ENCODE measurements at places on chromosomes 1 and 21. TPM values are rescaled to one million over a fixed set of nuclear protein-coding genes. Genes with fewer than 3 reads are reported as not detected.
A peak's percentile ranks its signal among the peaks of the same experiment; 100 is the strongest.

DNA sequence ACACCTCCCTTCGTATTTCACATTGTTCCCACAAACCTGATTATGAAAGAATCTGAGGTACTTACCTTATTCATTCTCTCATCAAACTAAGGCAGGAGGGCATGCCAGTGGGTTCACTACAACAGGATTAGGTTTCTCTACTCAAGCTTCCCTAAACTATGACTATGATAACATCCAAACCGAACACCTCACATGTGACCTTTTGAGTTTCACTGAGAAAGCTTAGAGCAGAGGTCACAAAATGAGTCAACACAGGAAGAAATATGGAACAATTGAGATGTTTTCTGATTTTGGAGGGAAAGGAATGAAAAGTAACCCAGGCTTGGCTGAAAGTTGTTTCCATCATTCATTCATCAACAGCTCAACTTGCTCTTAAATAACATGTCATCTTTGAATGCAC, 24.1 kb downstream of the UBR4 start:
- no peak for DNase-seq

DNA sequence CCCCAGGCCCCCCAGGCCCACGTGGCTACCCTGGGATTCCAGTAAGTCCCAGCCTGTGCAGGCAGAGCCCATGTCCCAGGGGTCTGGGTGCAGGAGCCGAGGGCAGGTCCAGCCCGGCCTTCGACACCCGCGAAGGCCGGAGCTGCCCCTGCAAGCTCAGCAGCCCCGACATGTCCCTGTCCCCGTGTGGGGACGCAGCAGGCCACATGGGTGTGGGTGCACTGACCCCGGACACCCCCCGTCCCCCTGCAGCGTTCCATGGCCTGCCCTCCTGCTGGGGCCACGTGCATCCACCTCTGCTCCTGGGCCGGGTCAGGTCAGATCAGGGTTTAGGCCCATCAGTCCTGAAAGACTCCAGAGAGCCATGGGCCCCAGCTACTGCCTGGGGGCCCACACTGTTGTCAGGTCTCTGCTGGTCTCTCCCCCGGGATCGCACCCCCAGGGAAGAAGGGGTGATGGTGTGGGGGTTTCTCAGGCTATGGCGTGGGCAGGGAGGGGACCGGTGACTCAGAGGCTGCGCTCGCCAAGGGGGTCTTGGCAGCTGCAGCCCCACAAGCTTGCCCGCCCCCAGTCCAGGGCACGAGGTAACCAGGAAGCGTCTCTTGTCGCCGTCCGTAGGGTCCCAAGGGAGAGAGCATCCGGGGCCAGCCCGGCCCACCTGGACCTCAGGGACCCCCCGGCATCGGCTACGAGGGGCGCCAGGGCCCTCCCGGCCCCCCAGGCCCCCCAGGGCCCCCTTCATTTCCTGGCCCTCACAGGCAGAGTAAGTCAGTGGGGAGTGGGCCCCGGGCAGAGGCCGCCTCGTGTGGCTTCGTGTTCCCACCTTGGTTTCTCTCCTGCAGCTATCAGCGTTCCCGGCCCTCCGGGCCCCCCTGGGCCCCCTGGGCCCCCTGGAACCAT, 37.5 kb downstream of the SLC19A1 start:
- DNase-seq, result no peak

GRCh38 chr1:113684153-113684541, 75.1 kb downstream of the PHTF1 start:
- DNase-seq, result peak; percentile 82

DNA sequence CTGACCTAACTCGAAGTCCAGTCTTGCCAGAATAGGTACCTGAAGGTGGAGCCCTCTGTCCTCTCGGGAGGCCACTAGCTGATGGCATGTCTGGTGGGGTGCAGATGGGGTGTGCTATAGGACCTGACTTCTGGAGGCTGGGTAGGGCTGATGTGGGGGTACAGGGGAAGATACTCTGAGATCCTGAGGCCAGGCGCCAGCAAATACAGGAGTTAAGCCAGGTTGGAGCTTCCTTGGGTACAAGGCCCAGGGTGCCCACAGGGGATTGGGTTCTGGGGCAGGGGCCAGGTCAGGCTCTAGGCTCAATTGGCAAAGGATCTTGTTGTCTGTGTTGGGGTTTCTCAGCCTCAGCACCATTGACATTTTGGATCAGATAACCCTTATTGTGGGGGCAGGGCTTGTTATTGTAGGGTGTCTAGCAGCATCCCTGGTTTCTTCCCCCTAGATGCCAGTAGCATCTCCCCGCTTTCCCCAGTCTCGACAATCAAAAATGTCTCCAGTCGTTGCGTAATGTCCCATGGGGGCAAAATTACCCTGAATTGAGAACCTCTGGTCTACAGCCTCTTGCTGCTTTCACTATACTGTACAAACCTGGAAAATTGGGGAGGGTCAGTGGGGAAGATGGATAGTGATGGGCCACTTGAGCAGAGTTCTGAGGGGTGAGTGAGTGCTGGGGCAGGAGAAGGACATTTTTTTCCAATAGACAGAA, 9.2 kb downstream of the PTPRF start:
- no peak for DNase-seq

GRCh38 chr1:163240705-163241104, 38.0 kb upstream of the RGS5 start:
- no peak for DNase-seq

The S100A1 gene
- not detected for total RNA-seq

- DNase-seq, result peak; percentile 1
Observed at GRCh38 chr1:195376190-195376589, 1232.0 kb downstream of the KCNT2 start.

- DNase-seq, result peak; percentile 75
Observed at GRCh38 chr1:70143048-70143659, 62.2 kb downstream of the LRRC40 start.

The KCNA2 gene
- total RNA-seq, result under 0.01 TPM

DNA sequence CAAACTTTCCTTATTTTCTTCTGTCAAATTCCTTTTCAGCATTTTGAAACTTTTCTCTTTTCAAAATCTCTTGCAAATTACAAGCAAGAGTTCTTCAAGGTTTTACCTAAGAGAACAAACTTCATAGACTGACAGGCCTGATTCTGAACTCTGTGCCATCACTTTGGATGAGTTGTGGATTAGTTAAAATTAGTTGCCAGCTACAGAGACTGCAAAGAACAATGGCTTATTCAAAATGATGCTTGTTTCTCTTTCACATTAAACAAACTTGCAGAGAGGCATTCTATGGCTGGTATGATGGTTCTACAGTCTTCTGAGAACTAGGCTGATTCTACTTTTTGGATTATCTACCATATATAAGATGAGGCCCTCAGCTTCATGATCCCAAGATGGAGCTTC, 3.8 kb downstream of the LRRC8B start:
- no peak for DNase-seq

GRCh38 chr1:3752400-3752945, at the start of gene CCDC27:
CCDC27 (plus strand) TSS chr1:3752450; CDS start chr1:3752482, 32 bp downstream.
- DNase-seq, result no peak

The EXTL1 gene
- total RNA-seq, result 0.90 TPM

The USP33 gene
- 89.4 TPM for total RNA-seq

The NOS1AP gene
- 0.18 TPM for total RNA-seq

DNA sequence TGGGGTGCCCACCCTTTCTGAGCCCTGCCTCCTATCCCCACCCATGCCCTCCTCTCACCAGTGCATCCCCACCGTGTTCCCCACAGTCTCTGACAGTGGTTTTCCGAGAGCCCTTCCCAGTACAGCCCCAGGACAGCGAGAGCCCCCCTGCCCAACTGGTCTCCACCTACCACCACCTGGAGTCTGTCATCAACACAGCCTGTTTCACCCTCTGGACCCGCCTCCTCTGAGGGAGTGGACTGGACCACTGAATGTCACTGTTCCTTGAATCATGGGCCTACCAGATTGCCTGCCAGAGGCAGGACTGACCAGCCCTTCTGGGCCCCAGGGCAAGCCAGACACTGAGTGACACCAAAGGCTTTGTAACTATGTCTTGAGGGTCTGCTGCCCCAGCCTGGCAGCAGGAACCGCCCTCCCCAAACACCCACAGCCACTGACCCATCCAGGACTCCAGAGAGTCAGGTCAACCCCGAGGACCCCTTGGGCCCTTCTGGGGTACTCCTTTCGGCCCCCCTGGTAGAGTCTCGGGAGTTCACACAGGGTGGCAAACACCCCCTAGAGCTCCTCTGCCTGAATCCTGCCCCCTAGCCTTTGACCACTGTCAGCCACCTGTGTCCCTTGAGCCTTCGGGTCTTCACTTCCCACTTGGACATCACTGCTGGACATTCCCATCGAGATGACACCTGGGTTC, 3.3 kb downstream of the HYI start:
- no peak for DNase-seq

The CRNN gene
- total RNA-seq, result not detected

DNA sequence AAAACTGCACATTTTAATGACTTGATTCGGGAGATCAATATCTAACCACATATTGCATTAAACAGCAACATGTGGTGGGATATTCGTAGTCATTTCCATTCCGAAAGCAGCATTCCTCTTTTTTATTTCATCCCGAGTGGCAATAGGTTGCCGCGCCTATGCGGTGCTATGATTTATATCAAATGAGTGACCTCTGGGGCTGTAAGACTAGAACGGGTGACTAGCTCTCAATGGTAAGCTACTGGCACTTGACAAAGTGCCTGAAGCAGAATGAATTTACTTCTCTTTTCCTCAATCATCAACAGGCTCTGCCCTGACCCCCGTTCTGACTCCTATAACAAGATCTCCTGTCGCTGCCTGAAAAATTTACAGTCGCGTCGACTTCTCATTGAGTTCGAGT, 162.3 kb downstream of the ZNF281 start:
- DNase-seq, result no peak

DNA sequence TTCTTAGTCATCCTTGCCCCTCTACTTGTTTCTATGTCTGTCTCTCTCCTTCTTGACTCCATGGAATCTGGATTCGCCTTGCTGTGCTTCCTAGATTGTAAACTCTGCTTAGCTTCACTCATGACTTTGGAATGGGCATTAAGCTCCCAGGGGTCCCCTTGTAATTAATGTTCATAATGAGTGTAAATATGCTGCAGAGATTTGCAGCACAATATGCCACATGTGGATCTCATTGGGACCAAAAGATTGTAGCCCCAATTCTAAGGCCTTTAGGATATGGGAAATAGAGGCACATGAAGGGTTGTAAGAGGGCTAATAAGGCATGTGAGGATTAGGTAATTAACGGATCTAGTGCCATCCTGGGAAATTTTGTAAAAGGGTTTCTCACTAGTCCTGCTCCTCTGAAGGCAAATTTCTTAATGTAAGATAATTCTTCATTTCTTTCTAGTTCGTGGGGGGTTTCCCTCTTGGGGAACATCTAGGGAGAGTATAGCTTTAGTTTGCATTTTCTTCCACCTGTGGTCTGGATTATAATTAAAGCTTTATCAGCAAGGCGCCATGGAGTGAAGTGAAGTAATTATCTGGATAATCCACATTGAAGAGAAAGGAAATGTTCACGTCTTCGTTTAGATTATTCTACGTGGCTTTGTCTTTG, 659.2 kb upstream of the PLXNA2 start:
- DNase-seq, result no peak

GRCh38 chr1:117599286-117600221, 6.3 kb upstream of the TENT5C start:
- DNase-seq, result no peak

The MX2 gene
- total RNA-seq, result 0.54 TPM

DNA sequence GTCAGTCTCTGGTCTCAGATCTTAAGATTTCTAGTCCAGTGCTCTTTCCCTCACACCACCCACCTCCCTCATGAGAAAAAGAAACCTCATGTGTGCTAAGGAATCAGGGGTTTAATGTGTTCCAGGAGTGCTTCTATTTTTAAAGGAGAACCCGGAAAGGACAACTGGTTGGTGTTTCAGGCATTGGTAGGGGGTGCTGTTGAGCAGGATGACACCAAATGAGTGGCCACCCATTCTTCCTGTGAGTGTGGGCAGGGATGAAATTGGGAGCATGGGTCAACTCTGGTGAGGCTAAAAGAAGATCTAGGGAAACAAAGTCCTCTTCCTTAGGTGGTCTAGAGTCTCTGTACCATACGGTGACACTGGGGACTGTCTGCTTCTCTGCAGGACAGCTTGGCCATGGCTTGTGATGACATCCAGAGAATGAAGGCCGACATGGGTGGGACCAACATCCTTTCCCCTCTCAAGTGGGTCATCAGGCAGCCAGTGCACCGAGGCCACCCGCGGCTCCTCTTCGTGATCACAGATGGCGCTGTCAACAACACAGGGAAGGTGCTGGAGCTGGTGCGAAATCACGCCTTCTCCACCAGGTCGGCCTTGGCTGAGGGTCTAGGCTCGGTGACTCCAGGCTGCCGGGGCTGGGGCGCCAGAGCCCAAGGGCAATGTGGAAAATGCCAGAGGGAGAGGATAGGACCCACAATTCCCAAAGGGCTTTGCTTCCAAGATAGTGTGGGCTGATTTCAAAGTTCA, 39.3 kb downstream of the VWA5B1 start:
- no peak for DNase-seq

- peak; percentile 63 for DNase-seq
Observed at GRCh38 chr1:101253976-101254674, 17.3 kb downstream of the S1PR1 start.

The REN gene
- 0.54 TPM for total RNA-seq

The THEM5 gene
- total RNA-seq, result not detected

- DNase-seq, result no peak
Observed at GRCh38 chr1:164256456-164256855, 302.5 kb upstream of the PBX1 start.

DNA sequence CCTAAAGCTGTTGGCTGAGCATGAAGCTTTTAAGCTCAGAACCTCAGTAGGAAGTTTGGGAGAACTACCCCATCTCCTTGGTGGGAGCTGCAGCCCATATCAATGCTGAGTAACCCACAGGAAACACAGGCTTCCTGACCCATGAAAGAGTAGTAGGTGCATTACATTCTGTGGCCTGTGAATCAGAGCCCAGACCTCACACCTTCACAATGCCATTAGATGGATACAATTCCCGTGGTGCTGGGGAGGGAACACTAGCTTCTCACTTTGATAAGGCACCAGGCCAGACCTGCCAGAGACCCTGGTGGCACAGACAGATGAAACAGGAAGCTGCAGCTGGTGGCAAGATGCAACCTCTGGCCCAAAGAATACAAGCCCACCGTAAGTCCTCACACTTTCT, 308.8 kb downstream of the NPHP4 start:
- no peak for DNase-seq

- DNase-seq, result no peak
Observed at GRCh38 chr1:209038316-209038715, 545.2 kb upstream of the CAMK1G start.

- no peak for DNase-seq
Observed at GRCh38 chr1:28416509-28417194, 47.1 kb downstream of the PHACTR4 start.

The MATN1 gene
- total RNA-seq, result 0.56 TPM

The FAM229A gene
- 0.36 TPM for total RNA-seq

Data from IMR-90 (cell line).